Cerebellar nuclear complex (tissue), 1 donor: ENCODE measurements at places on chromosomes 7 and 10.

DNA sequence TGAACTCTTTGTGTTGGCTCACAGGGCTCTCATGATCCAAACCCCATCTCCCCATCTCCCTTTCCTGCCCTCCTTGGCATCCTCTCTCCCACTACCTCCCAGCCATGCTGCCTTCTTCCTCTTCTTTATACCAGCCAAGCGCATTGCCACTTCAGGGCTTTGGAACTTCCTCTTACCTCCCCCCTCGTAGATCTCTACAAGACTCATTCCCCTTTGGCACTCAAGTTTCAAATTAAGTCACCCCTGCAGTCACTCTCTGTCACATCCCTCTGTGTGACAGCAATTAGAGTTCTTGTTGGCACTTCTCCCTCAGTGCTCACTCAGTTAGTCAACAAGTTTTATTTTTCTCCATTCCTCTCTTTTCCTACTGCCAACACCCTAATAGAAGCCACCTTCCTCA, 20.8 kb upstream of the NRP1 start:
- DNase-seq, result no peak

DNA sequence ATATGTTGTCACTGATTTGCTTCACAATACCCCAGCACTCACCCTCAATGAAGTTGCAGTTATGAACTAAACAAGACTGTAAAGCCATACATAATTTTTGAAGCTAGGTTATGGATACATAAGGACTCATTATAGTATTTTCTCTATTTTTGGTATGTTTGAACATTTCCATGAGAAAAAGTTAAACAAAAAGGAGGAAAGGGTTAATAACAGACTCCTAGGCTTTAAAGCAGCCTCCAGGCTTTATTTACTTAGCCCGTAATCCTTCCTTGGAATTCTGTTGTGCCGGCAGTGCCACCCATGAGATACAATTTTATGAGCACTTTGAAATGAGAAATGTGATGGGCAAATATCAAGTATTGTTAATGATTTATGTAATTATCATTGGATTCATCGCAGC, 2.1 kb upstream of the DENND11 start:
- no peak for DNase-seq

GRCh38 chr10:129693382-129693781, 226.3 kb downstream of the MGMT start:
- DNase-seq, result no peak

GRCh38 chr7:98810153-98810802, 59.5 kb downstream of the TMEM130 start:
- DNase-seq, result no peak

DNA sequence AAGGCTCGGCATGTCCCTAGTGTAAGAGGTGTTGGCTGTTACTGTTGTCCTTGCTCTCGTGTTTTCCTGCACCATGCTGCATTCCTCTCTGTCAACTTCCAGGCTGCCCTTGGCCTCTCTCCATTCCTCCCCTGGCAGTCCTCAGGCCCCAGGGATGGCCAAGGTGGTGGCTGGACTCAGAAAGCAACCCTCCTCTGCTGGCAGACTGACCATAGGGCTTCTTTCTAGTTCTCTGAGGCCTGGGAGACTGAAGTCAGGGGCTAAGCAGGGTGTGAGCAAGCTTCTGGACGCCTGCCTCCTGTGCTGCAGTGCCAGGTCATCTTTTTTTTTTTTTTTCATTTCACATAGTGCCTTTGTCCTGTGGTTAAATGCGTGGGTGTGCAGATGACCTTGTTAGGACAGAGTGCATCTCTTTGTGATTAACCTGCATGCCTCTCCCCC, 72.0 kb downstream of the GOLGA7B start:
- DNase-seq, result peak; percentile 17

GRCh38 chr7:101563943-101564777, 64.9 kb downstream of the MYL10 start:
- DNase-seq, result no peak

- no peak for DNase-seq
These were observed 187.8 kb downstream of the NPSR1 start for GRCh38 chr7:34845666-34846361.

GRCh38 chr10:34739915-34740314, 75.2 kb downstream of the PARD3 start:
- no peak for DNase-seq

GRCh38 chr10:12960941-12961340, 40.6 kb downstream of the CCDC3 start:
- DNase-seq, result no peak

DNA sequence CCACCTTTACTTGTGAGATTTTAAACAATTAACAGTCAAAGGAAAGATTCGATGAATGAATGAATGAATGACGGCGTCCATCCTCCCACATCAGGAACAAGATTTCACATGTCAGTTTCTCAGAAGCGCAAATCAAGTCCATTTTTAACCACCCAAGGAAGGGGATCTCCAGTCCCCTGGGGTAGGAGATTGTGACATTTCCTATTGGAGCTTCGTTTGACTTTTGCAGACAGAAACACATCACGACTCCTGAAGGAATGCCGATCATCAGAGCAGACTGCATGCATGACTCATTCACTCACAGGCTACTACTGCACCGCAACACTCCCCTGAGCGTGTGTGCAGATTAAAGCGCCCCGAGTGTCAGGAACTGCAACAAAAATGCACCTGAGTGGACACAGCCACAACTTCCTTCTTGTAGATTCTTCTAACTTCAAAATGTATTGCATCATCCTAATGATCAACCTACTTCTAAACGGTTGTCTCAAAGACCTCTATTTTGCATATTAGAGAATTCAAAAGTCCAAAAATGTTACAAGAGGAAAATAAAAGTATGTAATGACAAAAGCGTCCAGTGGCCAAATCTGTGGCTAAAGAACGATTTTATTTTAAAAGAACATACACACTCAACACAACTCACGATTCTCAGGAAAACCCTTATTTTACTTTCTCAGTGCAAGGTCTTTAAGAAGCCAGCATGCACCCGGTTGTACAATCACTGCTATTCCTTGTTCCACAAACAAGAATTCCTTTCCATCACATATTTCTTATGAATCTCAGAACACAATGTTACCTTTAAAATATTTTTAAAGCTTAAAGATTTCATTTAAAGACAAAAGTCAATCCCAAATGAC, 172.6 kb downstream of the FAM107B start:
- no peak for DNase-seq

DNA sequence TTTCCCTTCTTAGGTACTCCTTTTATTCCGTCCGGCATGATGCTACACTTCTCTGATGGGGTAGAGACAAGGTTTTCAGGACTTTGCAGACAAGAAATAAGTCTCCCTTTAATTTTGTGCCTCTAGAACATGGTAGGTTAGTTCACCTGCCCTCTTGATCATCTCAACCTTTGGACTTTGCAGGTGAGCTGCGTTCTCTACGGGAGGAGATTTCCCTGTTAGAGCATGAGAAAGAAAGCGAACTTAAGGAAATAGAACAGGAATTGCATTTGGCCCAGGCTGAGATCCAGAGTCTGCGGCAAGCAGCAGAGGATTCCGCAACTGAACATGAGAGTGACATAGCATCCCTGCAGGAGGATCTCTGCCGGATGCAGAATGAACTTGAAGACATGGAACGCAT, 9.2 kb downstream of the CCDC136 start:
- DNase-seq, result no peak

GRCh38 chr10:63206997-63207811, 74.1 kb downstream of the NRBF2 start:
- DNase-seq, result no peak

DNA sequence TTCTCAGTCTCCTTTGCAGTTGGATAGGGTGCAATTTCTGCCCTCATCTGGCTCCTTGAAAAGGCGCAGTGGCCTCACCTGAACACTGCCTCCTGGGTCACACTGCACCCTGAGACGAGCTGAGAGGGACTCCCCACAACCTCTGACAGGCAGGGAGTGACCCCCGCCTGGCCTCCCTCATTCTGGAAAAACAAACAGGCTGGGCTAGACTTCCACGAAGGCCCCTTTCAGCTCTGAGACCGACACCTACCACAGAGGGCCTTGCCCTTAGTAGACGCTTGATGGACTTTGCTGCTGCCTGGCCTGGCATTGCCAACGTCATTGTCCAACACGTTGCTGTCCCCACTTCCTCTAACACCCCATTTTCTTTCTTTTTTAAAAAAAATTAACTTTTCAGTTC, 8.6 kb downstream of the FAM241B start:
- DNase-seq, result no peak

DNA sequence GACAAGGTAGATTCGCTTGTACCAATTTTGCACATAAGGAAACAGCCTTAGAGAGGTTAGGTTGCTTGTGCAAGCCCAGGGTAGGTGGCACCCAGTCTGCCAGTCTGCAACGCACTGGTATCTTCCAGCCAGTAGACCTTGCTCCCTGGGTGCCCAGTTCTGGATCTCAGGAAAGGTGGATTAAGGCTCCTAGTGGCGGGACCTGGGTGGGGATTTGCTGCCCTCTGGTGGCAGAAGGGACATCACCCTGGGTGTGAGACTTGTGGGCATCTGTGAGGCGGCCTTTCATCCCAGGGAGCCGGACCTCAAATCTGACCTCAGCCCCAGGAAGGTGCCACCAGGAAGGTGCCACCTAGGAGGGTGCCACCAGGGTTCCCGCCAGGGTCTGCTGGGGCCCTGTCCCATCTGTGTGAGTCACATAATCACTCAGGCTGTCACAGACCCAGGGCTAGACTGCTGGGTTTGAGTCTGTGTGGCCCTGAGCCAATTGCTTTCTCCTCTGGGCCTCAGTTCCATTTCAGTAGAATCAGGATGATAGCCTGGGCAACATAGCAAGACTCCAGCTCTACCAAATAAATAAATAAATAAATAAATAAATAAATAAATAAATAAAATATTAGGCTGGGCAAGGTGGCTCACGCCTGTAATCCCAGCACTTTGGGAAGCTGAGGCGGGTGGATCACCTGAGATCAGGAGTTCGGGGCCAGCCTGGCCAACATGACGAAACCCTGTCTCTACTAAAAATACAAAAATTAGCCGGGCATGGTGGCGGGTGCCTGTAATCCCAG, 5.3 kb upstream of the PRKRIP1 start:
- DNase-seq, result peak; percentile 37

DNA sequence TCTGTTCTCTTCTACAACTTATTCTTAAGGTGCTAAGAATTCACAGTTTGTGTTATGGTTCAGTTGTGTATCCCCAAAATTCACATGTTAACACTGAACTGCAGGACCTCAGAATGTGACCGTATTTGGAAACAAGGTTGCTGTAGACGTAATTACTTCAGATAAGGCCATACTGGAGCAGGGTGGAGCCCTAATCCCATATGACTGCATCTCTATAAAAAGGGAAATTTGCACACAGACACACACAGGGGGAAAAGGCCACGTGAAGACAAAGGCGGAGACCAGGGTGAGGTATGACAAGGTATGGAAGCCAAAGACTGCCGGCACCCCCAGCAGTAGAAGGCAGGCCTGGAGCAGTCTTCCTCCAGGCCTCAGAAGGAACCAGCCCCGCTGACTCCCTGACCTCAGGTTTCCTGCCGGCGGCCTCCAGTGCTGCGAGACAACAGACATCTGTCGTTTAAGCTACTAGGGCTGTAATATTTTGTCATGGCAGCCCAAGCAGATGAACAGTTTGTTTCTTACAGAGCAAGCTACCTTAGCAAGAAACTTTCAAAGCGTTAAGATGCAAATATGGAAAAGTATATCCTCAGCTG, 98.7 kb downstream of the PROSER2 start:
- DNase-seq, result no peak

DNA sequence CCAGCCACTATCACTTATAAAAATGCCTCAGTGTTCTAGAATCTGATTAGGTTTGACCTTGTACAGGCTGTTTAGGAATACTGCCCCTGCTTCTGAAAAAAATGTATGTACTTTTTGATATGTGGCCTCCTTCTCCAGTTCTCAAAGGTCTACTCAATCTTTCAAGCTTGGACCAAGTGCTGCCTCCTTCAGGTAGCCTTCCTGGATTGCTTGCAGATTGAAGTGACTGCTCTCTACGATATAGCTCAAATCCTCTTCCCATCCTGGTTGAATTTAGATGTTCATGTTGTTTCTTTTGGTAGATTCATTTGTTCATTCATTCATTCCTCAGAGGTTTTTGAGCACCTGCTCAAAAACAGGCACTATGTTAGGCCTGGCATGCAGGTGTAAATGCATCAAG, 77.2 kb upstream of the NPTX2 start:
- no peak for DNase-seq

DNA sequence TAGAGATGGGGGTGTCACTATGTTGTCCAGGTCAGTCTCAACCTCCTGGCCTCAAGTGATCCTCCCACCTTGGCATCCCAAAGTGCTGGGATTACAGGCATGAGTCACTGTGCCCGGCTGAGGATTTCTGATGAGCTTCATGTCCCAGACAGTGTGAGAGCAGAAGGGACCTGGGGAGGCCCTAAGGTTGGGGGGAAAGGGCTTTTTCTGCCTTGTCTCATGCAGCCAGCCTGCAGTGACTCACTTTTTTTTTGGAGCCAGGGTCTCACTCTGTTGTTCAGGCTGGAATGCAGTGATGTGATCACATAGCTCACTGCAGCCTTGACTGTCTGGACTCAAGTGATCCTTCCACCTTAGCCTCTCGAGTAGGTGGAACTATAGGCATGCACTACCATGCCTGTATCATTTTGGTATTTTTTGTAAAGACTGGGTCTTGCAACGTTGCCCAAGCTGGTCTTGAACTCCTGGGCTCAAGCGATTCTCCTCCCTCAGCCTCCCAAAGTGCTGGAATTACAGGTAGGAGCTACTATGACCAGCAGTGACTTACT, 14.6 kb downstream of the COL26A1 start:
- DNase-seq, result no peak

DNA sequence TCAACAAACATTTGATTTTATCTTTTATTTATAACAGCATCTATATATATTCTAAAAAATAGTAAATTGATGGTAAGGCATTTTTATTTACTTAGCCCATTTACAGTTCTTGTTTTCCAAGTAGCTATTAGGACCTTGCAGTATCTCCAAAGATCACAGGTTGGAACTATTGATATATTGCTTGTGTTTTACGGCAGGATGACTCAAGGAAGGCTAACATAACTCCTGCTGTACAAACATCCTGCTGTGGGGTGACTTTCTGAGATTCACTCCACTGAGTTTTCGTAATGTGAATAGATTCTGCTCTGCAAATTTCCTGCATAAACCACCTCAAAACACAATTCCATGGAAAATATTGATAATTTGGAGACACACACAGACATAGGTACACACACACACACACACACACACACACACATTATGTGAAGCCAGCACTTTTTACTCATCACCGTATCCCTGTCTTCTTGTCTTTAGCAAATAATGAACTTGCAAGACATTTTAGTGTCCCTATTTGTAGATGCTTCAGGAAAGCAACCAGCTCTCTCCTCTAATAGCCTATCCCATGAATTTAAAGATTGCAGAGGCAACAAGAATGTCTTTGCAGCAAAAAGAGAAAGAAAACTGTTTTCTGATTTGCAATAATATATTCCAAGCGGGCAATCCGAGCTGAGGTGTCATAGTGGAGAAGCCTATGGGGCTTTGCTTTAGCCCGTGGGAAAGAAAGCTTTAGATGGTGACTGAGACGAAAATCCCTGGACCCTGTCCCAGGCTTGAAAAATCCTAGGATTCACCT, 722 bp downstream of the AGR2 start:
- DNase-seq, result no peak

DNA sequence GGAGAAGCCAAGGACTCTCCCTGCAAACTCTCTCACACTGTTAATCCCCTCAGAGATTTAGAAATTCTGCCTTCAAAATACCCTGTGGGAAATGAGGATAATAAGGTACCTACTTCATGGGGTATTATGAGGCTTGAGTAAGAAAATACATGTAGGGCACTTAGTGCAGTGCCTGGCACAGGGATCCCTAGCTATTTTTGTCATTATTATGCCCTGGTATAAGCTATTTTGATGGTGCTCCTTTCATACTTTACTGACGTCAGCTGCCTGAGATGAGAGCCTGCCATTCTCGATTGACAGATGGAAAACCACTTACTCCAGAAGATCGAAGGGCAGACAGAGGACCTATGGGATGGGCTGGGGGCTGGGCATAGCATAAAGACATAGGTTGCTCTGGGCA, 30.1 kb downstream of the MKX start:
- DNase-seq, result no peak
